Activated T-cell treated with anti-CD3 and anti-CD28 coated beads, Interleukin-2, amount 50 U/mL, for 72 hours (primary cell): ENCODE measurements at places on chromosomes 5 and 9. TPM values are rescaled to one million over a fixed set of nuclear protein-coding genes. Genes with fewer than 3 reads are reported as not detected.

GRCh38 chr5:143024228-143024920 is 254.2 kb downstream of the ARHGAP26 start:
- H3K36me3 ChIP-seq = peaks cover 3% of the 10 kb centered on the region
- no peaks in the 10 kb centered on the region for H3K27me3 ChIP-seq
- no peak overlapping the region for H3K27ac ChIP-seq

DNA sequence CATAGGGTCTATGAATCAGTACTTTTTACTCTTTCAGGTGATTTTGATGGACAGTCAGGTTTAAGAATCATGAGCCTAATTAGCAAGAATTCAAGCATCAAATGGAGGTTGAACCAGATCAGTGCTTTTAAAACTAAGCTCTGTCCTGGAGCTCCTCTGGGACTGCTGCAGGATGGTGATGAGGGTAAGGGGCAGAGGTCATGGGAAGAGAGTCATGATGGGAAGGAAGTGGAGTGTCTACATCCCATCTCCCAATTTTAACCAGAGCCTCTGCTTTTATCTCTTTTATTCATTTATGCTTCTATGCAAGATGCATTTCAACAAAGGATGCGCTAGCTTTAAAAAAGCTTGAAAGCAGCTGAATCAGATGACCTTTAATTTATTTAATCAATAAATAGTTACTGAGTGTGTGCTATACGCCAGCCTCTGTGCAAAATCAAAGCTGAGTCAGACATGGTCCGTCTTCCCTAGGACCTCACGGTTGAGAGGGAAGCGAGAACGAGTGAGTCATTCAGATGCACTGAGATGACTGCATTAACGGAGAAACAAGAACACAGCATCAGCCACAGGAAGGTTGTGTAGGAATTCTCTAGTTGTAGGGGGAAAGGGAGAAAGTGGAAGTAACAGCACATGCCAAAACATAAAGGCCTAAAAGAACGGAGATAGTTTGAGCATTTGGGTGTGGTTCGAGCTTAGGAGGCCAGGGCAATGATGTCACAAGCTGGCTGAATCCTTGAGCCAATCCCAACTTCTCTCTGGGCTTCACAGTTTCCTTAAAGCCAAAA is 441.6 kb upstream of the BRINP1 start:
- no peaks in the 10 kb centered on the region for H3K4me1 ChIP-seq
- no peak overlapping the region for H3K27ac ChIP-seq
- H3K36me3 ChIP-seq = no peaks in the 10 kb centered on the region

DNA sequence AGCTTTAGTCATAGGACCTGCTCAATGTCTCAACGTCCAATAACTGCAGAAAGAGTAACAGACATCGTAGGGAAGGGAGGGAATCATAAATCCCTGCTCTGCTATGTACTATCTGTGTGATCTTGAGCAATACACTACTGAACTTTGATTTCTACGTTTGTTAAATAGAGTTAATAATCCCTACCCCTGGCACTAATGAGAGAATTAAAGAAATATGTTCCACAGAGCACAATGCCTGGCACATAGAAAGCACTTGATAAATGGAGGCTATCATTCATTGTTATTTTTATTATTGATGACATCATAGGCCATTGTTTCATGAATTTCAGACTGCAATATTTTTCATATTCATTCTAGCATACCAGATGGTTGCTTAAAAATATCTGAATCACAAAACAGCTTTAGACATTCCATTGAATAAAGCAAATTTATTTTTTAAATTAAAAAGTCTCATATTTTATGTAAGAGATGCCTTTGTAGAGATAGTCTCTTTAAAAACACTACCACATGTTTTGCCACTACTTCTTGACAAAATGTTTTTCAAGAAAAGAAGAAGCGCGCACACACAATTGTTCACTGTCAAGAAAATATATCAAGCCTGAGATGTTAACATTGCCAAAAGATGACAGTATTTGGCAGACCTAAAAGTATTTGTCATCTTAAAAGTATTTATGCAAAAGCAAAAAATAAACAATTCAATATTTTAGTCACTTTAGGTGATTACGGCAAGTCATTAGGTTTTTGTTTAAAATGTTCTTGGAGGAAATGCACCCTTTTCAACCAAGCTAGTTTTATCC is 108.5 kb downstream of the EBF1 start:
- H3K4me1 ChIP-seq = no peaks in the 10 kb centered on the region
- no peak for DNase-seq
- H3K27ac ChIP-seq = no peak overlapping the region
- H3K27me3 ChIP-seq = no peaks in the 10 kb centered on the region
- no peaks in the 10 kb centered on the region for H3K36me3 ChIP-seq

DNA sequence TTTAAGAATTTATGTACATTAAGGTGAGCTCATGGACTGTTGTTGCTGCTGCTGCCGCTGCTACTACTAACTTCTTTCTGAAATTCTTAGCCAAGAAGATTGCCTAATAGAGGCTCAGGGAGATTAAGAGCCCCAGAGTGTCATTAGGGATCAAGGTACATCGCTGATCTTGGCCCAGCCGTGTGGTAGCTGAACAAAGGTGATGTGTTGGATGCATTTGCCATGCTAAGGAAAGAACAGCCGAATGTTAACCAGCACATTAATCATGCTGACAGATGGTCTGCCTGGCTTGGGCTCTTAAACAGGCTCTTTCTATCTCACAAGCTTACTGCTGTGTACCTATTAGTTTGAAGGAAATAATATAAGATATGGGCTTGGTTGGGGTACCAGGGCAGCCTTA is 137.1 kb downstream of the KCTD16 start:
- H3K36me3 ChIP-seq = no peaks in the 10 kb centered on the region
- H3K4me3 ChIP-seq = no peak overlapping the region
- H3K4me1 ChIP-seq = no peaks in the 10 kb centered on the region
- no peak overlapping the region for H3K27ac ChIP-seq

DNA sequence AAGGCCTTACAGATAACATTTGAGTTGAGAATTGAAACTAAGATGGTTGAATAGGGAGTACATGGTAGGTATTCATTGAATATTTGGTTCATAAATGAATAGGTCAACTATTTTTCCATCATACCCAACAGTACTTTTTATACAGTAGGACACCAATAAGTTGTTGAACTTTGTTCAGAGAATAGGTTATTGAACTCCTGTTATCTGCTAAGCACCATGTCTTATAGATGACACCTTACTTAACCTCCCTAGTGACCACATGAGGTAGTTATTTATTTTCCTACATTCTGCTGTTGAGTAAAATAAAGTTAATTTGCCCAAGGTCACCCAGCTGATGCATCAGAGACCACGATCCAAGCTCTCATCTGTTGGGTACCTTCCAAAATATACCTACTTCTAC is 49.6 kb upstream of the ATP10B start:
- no peaks in the 10 kb centered on the region for H3K36me3 ChIP-seq
- no peak for DNase-seq
- H3K27ac ChIP-seq = no peak overlapping the region
- no peaks in the 10 kb centered on the region for H3K27me3 ChIP-seq
- H3K4me3 ChIP-seq = no peak overlapping the region

GRCh38 chr5:151612689-151613427 is 21.7 kb upstream of the FAT2 start:
- peak overlapping the region; percentile 68 for H3K4me3 ChIP-seq
- H3K36me3 ChIP-seq = no peaks in the 10 kb centered on the region
- H3K27me3 ChIP-seq = no peaks in the 10 kb centered on the region

- no peaks in the 10 kb centered on the region for H3K36me3 ChIP-seq
- H3K4me1 ChIP-seq = no peaks in the 10 kb centered on the region
- H3K27ac ChIP-seq = no peak overlapping the region
- H3K4me3 ChIP-seq = no peak overlapping the region
- H3K27me3 ChIP-seq = peaks cover 14% of the 10 kb centered on the region
Observed at GRCh38 chr5:42605490-42605889, 151.1 kb upstream of the CCDC152 start.

- no peak for DNase-seq
- no peaks in the 10 kb centered on the region for H3K4me1 ChIP-seq
- peaks cover 6% of the 10 kb centered on the region for H3K27me3 ChIP-seq
- H3K27ac ChIP-seq = no peak overlapping the region
- H3K4me3 ChIP-seq = no peak overlapping the region
- no peaks in the 10 kb centered on the region for H3K36me3 ChIP-seq
Observed at GRCh38 chr9:120214332-120214731, 365.6 kb downstream of the CDK5RAP2 start.

GRCh38 chr9:108874058-108874788 is 12.2 kb downstream of the ACTL7A start:
- peaks cover 9% of the 10 kb centered on the region for H3K4me1 ChIP-seq
- peak overlapping the region; percentile 33 for H3K27ac ChIP-seq
- no peaks in the 10 kb centered on the region for H3K27me3 ChIP-seq
- DNase-seq = no peak
- H3K36me3 ChIP-seq = peaks cover 30% of the 10 kb centered on the region

DNA sequence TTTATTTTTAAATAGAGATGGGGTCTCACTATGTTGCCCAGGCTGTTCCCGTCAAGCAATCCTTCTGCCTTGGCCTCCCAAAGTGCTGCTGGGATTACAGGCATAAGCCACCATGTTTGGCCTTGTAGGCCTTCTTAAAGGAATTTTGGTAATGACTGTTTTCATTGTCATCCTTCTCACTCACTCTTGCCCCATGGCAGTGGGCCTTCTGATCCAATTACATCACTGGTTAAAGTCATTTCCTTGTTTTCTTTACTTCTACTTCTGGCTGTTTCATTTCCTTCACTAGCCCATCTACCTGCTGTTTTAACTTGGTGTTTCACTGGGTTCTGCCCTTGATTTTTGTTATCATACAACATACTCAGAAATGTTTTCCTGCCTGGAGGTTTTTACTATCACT is 20.1 kb upstream of the NIM1K start:
- H3K27me3 ChIP-seq = no peaks in the 10 kb centered on the region
- no peaks in the 10 kb centered on the region for H3K4me1 ChIP-seq
- H3K36me3 ChIP-seq = peaks cover 25% of the 10 kb centered on the region
- H3K4me3 ChIP-seq = no peak overlapping the region
- DNase-seq = no peak

- peaks cover 12% of the 10 kb centered on the region for H3K27me3 ChIP-seq
- no peaks in the 10 kb centered on the region for H3K36me3 ChIP-seq
- H3K4me3 ChIP-seq = no peak overlapping the region
- no peak for DNase-seq
Observed at GRCh38 chr5:114447084-114447773, 85.4 kb downstream of the KCNN2 start.

GRCh38 chr9:128138001-128138400 is 10.5 kb upstream of the PTGES2 start:
- peaks cover 3% of the 10 kb centered on the region for H3K27me3 ChIP-seq
- H3K4me1 ChIP-seq = peaks cover 16% of the 10 kb centered on the region
- no peaks in the 10 kb centered on the region for H3K36me3 ChIP-seq
- no peak overlapping the region for H3K27ac ChIP-seq
- DNase-seq = no peak
- H3K4me3 ChIP-seq = no peak overlapping the region

- no peaks in the 10 kb centered on the region for H3K4me1 ChIP-seq
- no peaks in the 10 kb centered on the region for H3K36me3 ChIP-seq
- no peak overlapping the region for H3K4me3 ChIP-seq
- DNase-seq = no peak
- peaks cover 17% of the 10 kb centered on the region for H3K27me3 ChIP-seq
Observed at GRCh38 chr9:77585335-77585786, 62.8 kb downstream of the GNA14 start.

DNA sequence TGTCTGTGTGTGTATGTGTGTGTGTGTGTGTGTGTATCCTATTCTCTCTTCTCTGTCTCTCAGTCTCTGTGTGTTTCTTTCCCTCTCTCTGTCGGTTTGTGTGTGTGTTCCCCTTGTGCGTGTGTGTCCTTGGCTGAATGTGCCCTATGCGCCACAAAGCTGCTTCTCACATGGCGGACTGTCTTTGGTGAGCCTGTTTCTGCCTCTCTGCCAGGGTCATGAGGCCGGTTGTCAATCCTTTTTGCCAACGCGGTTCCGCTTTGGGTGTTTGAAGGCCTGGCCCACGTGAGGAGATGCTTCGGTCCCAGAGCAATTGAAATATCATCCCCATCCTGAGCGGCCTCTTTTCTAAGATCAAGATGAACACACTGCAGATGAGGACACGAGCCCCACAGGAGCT is 476.0 kb downstream of the SPATA31A7 start:
- H3K4me1 ChIP-seq = no peaks in the 10 kb centered on the region
- no peak overlapping the region for H3K4me3 ChIP-seq
- H3K27ac ChIP-seq = no peak overlapping the region
- H3K27me3 ChIP-seq = no peaks in the 10 kb centered on the region
- no peak for DNase-seq
- peaks cover 10% of the 10 kb centered on the region for H3K36me3 ChIP-seq

DNA sequence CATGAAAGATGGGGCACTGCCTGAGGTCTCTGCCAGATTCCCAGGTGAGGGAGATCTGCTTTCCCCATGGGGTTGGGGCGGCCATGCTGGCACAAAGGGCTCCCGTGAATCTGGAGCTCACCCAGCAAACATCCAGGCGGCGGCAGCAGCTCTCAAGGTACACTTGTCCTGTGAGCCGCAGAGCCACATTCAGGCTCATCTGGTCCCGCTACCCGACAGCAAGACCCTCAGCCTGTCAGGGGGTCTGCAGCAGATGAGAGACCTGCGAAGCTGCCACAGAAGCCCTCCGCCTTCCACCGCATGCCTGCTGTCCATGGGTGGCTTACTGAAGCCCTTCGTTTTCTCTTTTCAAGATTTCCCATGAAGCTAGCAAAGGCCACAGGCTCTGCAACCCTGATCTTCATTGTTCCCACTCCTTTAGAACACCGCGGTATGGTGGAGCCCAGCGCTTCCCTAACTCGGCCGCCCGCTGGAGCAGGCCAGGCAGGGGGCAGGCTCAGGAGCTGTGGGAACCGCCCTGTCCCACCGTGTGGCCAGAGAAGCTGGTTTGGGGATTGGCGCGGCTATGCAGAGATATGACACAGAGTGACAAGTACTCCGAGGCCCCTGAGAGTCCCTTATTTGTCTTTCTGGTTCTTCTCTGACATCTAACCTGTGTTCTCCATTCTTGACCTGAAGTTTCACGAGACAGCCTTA is 8.8 kb downstream of the LRRC14B start:
- no peak for DNase-seq
- no peaks in the 10 kb centered on the region for H3K27me3 ChIP-seq
- no peak overlapping the region for H3K4me3 ChIP-seq
- peaks cover 6% of the 10 kb centered on the region for H3K36me3 ChIP-seq
- no peak overlapping the region for H3K27ac ChIP-seq

GRCh38 chr5:169893571-169893970 is 86.7 kb downstream of the INSYN2B start:
- peaks cover under 1% of the 10 kb centered on the region for H3K36me3 ChIP-seq
- no peaks in the 10 kb centered on the region for H3K4me1 ChIP-seq
- no peak overlapping the region for H3K27ac ChIP-seq
- DNase-seq = no peak
- H3K27me3 ChIP-seq = no peaks in the 10 kb centered on the region
- H3K4me3 ChIP-seq = no peak overlapping the region

DNA sequence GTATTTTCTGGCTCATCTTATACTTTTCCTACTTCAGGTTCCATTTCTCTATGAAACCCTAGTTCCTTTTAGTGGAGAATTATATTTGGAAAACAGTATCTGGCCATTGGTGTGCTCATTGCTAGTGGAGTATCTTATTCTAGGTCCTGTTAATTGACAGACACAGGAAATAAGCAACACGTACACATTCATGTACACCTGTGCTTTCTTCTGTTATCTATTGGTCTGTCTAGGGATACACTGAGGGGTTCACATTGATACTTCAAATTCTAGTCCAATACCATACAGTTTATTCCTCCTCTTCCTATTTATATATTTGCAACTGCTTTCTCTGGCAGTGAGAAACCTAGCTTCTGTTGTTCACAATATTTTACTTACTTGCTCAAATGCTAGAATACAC is 110.2 kb downstream of the FER start:
- no peaks in the 10 kb centered on the region for H3K27me3 ChIP-seq
- H3K4me3 ChIP-seq = no peak overlapping the region
- H3K27ac ChIP-seq = peak overlapping the region; percentile 64

Gene PCDHA9
- not detected for total RNA-seq

Gene PCDH1
- 0.25 TPM for total RNA-seq

Gene MEF2C
- 0.83 TPM for total RNA-seq

Gene PCDHGA9
- 0.10 TPM for total RNA-seq

Gene EDIL3
- total RNA-seq = not detected

Gene QRFP
- not detected for total RNA-seq

Gene MSANTD3
- 15.9 TPM for total RNA-seq
